ENCODE measurements at places on chromosomes 11 and 22.

- DNase-seq: no peak
Observed at GRCh38 chr22:29109822-29110221, 37.0 kb downstream of the KREMEN1 start.

GRCh38 chr22:27578937-27579617 is 222.5 kb downstream of the MN1 start:
- no peak for DNase-seq

DNA sequence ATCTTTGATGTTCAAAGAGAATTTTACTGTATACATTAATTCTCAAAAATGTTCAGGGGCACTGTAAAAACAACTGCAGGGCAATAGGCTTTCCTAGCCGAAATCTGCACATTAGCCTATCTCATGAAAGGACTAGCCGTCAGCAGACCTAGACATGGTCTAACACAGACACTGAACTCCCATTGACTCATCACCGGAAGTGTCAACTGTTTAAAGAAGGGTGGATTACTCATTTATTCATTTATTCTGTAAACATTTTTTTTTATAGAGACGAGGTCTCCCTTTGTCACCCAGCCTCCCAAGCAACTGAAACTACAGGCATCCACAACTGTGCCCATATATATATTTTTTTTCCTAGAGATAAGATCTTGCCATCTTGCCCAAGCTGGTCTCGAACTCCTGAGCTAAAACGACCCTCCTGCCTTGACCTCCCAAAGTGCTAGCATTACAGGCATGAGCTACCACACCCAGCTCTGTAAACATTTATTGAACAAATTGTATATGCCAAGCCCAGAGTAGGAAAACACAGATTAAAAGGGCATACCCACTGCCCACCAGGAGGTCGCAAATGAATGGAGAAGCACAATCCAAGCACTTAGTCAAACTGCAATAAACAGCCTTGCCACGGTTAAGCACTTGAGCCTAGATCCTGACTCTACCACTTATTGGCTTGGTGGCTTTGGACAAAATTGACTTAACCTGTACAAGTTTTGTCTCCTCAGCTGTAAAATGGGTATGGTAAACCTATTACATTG is 26.6 kb downstream of the RAB30 start:
- peak; percentile 25 for DNase-seq

DNA sequence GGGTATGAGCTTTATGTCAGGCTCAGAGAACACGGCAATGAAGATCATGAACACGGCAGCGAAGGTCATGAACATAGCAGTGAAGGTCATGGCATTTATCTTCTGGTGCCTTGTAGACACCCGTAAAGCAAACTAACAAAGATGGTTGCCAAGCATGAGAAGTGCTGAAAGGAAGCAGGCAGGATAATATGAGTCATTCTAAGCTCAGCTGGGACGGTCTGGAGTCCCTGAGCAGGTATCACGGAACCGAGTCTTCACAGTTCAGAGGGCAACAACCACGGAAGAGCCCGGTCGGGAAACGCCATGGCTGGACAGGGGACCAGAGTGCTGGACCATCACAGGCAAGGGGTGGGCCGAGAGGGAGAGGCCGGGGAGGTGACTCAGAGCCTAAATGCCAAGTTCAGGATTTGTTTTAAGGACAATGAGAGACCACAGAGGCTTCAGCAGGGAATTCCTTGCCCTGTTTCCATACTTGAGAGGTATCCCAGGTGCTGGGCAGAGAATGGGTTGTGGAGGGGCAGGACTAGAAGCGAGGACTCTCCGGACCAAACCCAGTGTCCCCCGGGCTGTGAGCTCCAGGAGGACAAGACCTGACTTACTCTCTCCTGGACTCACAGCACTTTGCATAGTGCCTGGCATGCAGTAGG is 13.1 kb upstream of the MS4A10 start:
- no peak for DNase-seq

DNA sequence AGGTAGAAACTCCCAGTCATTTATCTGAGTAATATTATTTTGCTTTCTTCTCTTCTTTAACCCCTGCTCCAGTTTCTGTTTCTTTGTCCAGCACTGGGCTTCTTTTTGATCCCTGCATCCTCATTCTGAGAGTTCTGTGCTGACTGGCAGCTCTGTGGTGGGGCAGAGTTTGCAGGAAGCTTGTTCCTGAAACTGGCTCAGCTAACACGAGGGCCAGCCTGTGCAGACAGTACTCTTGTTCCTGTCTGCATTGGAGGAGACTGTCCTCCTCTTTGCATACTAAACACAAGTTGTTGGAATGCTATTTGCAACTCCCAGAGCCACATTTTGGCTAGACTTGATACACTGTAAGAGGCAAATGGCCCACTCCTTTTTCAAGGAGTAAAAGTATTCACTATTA is 93.1 kb upstream of the HORMAD2 start:
- no peak for DNase-seq

DNA sequence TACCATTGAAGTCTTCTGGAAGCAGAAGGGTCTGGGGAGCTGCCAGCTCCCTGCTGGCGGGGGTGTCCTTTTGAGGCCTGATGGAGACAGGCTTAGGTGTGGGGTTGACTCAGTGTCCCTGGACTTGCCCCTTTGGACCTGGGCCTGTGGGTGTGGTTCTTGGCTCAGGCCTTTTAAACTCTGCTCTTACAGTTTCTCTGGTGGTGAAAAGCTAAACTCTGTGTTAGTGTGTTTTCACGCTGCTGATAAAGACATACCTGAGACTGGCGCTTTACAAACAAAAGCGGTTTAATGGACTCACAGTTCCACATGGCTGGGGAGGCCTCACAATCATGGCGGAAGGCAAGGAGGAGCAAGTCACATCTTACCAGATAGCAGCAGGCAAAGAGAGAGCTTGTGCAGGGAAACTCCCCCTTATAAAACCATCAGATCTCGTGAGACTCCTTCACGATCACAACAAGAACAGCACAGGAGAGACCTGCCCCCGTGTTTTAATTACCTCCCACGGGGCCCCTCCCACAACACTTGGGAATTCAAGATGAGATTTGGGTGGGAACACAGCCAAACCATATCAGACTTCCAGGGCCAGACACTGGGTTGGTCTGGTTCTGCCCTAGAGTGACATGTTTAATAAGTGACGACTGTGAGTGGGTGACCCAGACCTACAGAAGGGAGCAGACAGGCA is 26.5 kb downstream of the GRAMD4 start:
- DNase-seq: no peak

DNA sequence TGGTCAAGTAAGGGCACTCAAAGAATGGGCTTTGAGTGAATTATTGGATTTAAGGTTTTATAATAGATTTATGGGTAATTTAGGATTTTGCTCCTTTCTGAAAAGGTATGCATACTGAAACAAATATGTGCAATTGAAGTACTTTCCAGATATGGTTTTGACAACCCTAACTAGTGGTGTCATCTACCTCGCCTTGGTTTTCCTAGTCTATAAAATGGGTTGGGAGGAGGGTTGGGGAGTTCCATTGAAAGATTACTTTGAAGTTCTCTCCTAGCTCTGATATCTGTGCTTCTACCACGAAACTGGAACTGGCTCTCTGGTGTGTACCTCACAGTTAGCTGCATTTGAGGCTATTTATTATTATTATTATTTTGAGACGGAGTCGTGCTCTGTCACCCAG is 431 bp upstream of the SPTBN2 start:
- no peak for DNase-seq

- no peak for DNase-seq
Observed at GRCh38 chr22:40819599-40820140, 524 bp upstream of the SLC25A17 start.

GRCh38 chr22:42764895-42765363 is 44.3 kb upstream of the A4GALT start:
- DNase-seq: no peak

DNA sequence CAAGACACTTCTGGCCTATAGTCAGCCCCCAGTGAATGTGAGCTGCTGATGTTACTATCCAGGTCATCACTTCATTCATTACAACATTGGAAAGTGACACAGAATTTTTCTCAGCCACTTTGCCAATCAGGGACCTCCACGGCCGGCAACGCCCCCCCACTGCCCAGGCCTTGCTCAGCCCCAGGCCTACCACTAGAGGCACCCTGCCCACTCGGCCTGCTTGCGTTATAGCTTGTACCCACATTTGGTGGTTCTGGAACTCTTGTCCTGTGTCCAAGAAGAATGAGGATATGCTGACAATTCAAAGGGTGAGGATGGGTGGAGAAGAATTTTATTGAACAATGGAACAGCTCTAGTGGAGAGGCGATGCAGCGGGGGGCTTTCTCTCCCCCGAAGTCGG is 96.2 kb downstream of the TSPAN18 start:
- DNase-seq: no peak

- no peak for DNase-seq
Observed at GRCh38 chr11:10349806-10350205, 44.9 kb downstream of the ADM start.

- DNase-seq: no peak
Observed at GRCh38 chr11:22903782-22904181, 43.5 kb upstream of the CCDC179 start.

DNA sequence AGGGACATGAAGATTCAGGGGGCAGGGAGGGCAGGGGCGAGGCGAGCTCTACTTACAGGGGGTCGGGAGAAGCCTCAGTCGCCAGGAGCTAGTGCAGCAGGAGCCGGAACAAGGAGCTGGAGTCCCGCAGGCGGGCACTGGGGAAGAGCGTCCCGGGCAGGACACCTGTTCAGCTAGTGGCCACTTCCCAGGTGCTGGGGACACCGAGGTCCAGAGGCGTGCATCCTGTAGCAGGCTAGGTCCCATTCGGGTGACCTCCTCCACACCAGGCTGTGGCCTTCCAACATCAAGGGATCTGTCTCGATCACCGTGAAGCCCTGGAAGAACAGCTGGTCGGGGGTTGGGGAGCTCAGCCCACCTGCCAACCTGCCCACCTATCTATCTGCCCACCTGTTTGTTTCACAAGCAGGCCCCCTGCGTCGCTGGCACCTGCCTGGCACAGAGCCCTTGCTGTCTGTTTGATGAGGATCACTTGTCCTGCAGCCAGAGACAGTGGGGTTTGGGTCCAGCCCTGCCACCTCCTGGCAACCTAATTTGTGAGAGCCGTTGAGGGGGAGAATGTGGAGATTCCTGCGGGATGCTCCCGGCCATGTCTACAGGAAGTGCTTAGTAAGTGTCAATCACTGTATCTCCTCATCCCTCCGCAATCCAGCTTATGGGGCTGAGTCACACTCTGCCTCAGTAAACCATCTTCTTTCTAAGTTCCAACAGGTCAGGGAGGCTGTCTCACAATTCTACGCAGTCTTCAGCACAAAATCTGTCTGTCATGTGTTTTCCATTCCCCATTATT is 940.9 kb downstream of the BRD1 start:
- DNase-seq: no peak

- DNase-seq: no peak
Observed at GRCh38 chr11:133950874-133951326, 5.9 kb downstream of the IGSF9B start.
